ENCODE measurements at places on chromosomes 3 and 15. TPM values are rescaled to one million over a fixed set of nuclear protein-coding genes. Genes with fewer than 3 reads are reported as not detected.

DNA sequence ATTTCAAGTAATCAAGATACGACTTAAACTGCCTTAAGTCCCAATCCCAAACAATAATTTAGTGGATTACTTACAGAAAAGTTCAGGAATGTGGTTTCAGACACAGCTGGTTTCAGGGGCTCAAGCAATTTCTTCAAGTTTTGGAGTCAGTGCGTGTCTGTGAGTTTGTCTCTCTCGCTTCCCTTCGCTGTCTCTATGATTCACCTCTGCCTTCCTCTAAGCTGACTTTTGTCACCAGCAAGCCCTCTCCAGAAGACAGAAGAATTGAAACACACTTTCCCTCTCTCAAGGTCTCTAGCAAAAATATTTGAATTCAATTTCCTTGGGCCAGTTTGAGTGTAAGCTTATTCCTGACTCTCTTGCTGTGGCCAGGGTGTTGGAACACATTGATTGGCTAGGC is 392.4 kb downstream of the EDEM1 start:
- no peak for DNase-seq

- DNase-seq: no peak
Measured at GRCh38 chr3:190574473-190574872, 60.6 kb downstream of the IL1RAP start.

GRCh38 chr3:110430146-110430545 is 641.5 kb upstream of the NECTIN3 start:
- no peak for DNase-seq

Gene PLS1
- polyA plus RNA-seq: 13.0 TPM

Gene SEMA6D
- polyA plus RNA-seq: 23.4 TPM

Gene ZPLD1
- 0.56 TPM for polyA plus RNA-seq

Gene ABI3BP
- polyA plus RNA-seq: 12.9 TPM

Gene STRIT1
- not detected for polyA plus RNA-seq

All from hepatocyte (in vitro differentiated cells).